Thymus (tissue), 14 donors: ENCODE measurements at places on chromosomes 3 and 15.

DNA sequence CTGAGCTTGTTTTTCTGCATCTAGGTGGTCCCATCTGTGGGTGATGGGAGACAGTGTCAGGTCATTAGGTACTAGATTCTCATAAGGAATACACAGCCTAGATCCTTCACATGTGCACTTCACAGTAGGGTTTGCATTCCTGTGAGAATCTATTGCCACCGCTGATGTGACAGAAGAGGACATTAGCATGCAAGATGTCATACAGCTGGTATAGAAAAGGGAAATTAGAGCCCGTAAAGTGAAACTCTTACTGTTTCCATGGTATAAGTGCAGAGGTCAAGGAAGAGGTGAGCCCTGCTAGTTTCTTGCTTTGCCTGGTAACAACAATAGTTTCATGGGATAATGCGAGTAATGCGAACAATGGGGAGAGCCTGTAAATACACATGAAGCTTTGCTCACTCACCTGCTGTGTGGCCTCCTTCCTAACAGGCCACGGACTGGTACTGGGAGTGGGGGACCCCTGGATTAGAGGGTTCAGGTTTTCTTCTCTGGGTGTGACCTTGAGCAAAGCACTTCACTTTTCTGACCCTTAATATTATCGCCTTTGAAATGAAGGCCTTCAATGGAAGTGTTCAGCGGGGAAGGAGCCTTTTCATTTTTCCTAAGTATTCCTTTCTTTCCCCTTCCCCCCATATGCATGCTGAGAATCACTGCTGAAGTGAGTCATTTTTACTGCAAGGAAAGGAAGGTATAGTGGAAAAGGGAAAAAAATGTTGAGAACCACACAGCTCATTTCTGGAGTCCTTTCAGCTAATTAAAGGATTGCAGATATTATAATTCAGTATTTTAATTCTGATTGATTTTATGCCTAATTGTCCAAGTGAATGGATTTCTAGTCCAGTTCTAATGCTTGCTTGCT, 286.4 kb downstream of the UBE2E2 start:
- DNase-seq = no peak

- no peak for DNase-seq
Observed at GRCh38 chr3:156425651-156426050, 129.3 kb downstream of the SSR3 start.

DNA sequence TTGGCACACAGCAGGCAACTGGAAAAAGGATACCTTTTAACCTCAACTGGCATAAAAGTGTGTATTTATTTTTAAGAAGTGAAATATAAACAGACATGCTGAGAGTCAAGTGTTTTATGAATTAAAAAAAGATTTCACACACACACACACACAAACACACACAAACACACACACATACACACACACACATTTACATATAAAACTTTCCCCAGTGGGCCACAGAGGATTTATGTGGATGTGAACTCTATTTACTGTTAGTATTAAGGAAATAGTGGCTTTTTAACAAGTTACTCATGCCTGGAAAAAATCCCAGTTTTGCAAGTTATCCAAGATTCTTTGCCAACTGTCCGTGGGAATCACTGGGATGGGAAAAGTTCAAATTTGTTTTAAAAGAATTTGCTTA, 725.9 kb upstream of the NR2F2 start:
- DNase-seq = no peak

DNA sequence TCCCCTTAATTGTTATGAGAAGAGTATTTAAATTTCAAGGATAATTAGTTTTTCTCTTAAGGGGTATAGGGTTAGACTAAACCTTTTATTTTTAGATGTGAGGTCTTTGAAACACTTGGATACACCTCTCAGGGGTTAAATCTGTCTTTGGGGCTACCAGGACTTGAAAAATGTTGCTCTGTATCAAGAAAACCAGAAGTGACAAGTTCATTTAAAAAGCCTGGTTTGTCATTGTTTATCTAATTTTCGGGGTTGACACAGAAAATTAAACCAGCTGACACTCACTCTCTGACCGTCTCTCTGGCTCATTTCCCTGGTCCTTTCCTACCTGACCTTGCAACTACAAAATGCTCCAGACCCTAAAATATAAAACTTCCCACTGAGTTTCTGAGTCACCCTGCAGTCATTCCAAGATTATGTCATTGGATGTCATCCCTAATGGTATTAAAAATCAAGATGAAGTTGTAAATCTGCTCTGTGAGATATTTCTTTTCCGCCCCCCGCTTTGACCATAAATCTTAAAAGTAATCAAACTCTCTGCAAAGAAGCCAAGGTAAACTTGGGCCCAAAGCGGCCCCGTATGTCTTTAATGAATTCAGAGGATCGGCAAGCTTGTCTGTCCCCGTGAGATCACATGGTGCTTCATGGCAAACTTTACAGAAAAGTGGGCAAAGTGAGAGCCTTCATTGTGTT, 32.9 kb upstream of the SKOR1 start:
- DNase-seq = no peak

- no peak for DNase-seq
Observed at GRCh38 chr15:45641374-45641781, 6.5 kb downstream of the SQOR start.

DNA sequence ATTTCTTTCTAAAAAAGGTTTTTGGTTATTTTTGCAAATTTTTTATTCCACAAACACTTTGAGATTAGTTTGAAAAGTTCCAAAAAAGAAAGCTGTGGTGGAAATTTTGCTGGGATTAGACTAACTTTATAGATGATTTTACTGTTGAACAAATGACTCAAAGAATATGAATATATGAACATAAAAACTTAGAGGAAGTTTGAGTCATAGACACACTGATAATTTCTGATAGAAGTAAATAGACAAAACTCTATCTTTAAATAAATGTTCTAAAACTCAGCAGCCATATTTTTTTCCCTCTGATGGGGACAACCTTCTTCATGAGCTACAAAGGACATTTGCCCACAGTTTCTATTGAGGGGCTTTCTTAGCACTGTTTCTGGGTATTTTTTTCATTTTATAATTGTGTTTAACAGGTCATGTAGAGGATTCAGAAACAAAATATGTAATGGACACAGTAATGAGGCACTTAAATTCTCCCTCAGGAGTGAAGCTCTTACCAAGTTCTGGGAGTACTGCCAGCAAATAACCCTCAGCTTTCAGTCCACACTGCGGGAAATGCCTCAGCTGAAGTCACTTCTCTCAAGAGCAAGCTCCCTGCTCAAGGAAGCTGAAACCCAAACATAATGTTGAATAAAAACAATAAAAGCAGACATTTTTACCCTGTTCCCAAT, 157.6 kb downstream of the NFKBIZ start:
- DNase-seq = no peak

DNA sequence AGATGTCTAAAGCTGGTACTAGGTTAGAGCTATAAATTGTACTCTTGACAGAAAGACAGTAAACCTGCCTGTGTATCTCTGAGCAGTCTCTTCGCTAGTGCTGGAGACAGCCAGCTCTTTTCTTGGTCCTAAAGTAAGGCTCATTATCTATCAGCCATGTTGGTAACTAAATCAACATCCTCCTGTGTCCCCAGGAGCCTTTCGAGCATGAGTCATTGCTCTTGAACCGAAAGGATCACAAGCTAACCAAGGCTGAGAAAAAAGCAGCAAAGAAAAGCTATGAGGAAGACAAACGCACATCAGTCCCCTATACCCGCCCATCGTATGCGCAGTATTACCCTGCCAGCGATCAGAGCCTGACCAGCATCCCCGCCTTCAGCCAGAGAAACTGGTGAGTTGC, 25.0 kb upstream of the TEX264 start:
- no peak for DNase-seq
